Activated gamma-delta T cell treated with anti-CD3 and anti-CD28 coated beads, Interleukin-2, amount 50 U/mL, for 16 hours (primary cell): ENCODE measurements at places on chromosomes 1 and 21.

DNA sequence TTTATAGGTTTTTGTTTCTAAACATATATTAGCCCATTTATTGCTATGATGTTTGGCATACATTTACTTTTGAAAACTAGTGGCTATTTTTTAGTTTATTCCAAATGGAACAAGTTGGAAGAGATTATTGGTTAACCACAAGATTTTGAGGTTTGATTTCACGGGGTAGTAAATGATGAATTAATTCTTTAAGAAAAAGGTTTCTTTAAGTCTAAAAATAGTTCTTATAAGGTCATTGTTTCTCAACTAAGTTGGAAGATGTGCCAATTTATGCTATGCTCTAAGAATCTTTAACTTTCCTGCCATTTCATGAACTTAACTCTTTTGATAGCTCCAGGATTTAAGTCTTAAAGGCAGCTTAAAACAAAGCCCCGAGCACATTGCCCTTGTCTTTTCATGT lies 183.8 kb downstream of the LMO4 start:
- DNase-seq, result no peak

GRCh38 chr1:164651351-164651951 lies 92.5 kb downstream of the PBX1 start:
- no peak for DNase-seq

- no peak for DNase-seq
These were observed 33.1 kb upstream of the DMBX1 start for GRCh38 chr1:46456411-46456963.

- no peak for DNase-seq
These were observed 46.3 kb upstream of the SAMSN1 start for GRCh38 chr21:14592296-14593000.

- DNase-seq, result no peak
These were observed 165.9 kb downstream of the ADGRL4 start for GRCh38 chr1:78840453-78841271.

- DNase-seq, result no peak
These were observed 16.8 kb upstream of the LSS start for GRCh38 chr21:46245213-46245915.

GRCh38 chr1:154730259-154730658 lies 122.3 kb upstream of the ADAR start:
- DNase-seq, result no peak

GRCh38 chr1:178643831-178644230 lies 81.2 kb upstream of the RALGPS2 start:
- DNase-seq, result no peak

DNA sequence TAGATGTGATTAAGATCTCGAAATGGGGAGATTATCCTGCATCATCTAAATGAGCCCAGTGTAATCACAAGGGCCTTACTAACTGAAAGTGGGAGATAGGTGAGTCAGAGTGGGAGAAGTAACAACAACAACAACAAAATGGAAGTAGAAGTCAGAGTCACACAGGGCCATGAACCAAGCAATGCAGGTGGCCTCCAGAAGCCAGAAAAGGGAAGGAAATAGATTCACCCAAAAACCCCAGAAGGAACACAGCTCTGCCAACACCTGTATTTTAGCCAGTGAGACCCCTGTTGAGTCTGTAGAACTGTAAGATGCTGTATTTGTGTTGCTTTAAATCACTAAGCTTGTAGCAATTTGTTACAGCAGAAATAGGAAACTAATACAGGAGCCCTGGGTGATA lies 4.1 kb downstream of the TAGLN2 start:
- DNase-seq, result no peak

- DNase-seq, result no peak
These were observed 72.2 kb upstream of the IFFO2 start for GRCh38 chr1:19028546-19029129.

DNA sequence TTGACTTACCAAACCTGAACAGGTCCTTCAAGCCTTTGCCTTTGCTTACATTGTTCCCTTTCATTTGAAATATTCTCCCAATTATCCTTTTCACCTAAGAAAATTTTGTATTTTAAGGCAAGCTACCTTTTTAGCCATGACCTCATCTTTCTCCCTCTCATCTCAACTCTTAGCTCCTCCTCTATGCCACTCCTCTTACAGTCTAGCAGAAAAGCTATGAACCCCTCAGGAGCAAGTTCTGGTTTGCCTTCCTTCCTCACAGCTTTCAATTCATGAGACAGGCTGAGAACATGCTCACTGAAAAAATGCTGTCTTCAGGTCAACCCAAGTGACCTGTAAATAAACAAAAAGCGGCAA lies 8.3 kb upstream of the MUTYH start:
- DNase-seq, result no peak

DNA sequence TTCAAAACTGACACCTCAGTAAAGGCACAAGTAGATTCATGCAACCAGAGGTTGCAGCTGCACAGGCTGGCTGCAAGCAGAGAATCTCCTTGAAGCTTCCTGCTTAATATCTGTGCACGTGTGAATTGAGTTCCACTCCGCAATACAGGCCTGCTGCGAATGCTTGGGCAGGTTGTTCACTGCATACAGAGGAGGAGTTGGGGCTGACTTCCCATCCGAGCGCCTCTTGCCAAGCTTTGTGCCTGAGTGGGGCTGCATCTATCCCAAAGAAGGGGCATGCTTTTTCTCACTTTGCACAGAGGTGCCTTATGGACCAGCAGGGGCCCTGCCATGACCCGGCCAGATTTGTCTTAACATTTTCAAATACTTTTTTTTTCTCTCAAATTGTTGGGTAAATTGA lies 17.9 kb upstream of the PADI1 start:
- DNase-seq, result no peak
